Liver (tissue), 10 donors: ENCODE measurements at places on chromosomes 7 and 10.

GRCh38 chr10:101222683-101223273 lies 6.5 kb downstream of the LBX1 start:
- no peak for DNase-seq

DNA sequence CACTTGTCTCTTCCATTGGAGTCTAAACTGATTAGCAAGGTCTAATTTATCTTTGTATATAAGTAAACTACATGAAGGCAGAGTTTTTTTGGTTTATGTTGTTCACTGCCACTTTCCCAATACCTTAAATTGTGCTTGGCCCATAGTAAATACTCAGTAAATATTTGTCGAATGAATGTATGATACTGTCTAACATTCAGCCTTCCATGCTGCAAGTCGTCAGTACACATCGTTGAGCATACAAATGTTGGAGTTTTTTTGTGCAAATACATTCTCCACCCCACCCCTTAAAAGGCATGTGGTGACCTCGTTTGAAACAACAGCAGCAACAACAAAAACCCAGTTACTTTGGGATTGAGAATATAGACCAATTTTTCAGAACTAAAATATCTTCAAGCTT lies 17.4 kb upstream of the IGF2BP3 start:
- no peak for DNase-seq

GRCh38 chr10:5481121-5481520 lies 18.2 kb downstream of the CALML5 start:
- DNase-seq, result no peak

DNA sequence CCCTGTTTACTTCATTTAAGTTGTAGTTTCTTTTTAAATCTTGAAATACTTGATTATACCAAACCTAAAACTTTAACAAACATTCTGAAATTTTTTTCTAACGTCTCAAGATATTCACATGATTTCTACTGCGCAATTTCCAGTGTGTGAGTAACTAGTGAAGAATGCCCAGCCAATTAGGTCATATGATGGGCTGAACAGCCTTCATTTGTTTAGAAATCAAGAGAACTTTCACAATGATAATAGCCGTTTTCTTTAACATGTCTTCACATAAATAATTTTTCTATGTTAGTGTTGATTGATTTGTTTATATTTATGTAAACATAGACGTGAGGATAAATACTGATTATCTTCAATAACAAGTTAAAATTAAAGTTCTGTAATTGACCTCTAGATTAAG lies 21.8 kb downstream of the STAM start:
- DNase-seq, result no peak

- no peak for DNase-seq
Measured at GRCh38 chr10:2873769-2874168, 193.6 kb upstream of the PFKP start.

- no peak for DNase-seq
Measured at GRCh38 chr7:118104812-118105441, 79.0 kb upstream of the LSM8 start.

GRCh38 chr7:23530405-23530804 lies 1.4 kb downstream of the TRA2A start:
- DNase-seq, result no peak

GRCh38 chr10:30467651-30468338 lies 33.8 kb downstream of the MAP3K8 start:
- no peak for DNase-seq

DNA sequence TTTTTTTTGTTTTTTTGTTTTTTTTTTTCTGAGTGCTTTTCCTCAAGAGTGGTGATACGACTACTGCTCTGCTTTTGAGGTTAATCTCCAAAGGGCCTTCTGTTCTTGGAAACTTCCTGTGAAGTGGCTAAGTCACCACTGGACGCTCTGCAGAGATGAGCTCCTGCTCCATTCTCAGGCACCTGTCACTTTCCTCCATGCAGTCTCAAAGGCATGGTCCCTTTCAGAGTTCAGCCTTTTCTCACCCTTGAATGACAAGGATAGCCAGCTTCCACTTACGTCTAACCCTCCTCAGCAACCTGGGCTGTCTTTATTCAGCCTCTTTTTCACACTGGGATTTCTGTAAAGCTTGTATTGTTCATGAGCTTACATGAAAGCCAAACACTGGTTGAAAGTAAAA lies 65.8 kb downstream of the BMPER start:
- no peak for DNase-seq

- DNase-seq, result no peak
Measured at GRCh38 chr10:5400468-5401240, 4.0 kb downstream of the TUBAL3 start.

DNA sequence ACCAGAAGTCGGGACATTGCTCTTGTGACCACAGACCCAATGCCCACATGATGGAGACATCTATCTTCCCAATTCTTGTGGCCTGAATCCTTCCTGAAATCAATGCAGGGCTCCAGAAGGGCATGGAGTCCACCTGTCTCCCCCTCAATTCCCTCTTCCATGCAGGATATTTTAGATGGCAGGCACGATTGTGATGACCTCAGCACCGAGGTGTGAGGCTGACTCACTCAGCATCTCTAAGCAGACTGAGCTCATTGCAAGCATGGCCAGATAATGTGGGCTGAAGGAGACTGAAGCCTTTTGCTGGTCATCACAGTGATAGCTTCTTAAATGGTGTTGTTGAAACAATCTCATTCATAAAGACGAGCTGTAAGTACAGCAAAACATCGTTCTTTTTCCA lies 374.9 kb upstream of the PODXL start:
- no peak for DNase-seq

- DNase-seq, result no peak
Measured at GRCh38 chr7:77222819-77223218, 23.2 kb upstream of the FGL2 start.
